Stimulated activated CD8-positive, alpha-beta memory T cell treated with anti-CD3 and anti-CD28 coated beads, Interleukin-7, amount 100 ng/mL, for 48 hours (primary cell): ENCODE measurements at places on chromosomes 5 and 9.

DNA sequence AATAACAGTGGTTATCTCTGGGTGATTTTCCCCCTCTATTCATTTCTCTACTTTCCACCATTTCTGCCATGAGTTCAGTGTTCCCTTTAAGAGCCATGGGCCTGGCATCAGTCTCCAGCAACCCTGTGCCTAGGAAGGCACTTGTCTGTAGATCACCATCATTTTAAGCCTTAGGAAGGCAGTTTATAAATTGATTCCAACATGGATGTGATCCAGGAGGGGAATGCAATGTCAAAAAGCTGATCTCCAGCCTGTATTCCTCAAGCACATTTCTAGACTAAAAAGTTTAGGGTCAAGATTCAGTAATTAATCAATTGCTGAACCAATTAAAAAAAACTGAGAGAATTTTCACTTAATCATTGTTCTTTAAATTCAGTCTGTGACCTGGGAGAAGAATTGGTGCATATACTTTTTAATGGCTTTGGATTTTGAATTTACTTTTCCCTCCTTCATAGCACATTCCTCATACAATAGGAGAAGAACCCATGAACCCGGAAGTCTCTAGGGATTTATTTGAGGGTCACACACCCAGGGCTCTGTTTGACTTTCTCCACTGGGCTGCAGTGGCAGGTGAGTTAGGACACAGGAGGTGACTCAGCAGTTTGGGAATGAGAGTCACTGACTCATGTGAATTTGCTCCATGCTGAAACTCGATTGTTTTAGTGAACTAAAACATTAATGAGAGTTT lies 6.1 kb upstream of the ERMP1 start:
- DNase-seq: no peak

GRCh38 chr9:114899461-114899860 lies 30.9 kb downstream of the TNFSF8 start:
- DNase-seq: no peak

DNA sequence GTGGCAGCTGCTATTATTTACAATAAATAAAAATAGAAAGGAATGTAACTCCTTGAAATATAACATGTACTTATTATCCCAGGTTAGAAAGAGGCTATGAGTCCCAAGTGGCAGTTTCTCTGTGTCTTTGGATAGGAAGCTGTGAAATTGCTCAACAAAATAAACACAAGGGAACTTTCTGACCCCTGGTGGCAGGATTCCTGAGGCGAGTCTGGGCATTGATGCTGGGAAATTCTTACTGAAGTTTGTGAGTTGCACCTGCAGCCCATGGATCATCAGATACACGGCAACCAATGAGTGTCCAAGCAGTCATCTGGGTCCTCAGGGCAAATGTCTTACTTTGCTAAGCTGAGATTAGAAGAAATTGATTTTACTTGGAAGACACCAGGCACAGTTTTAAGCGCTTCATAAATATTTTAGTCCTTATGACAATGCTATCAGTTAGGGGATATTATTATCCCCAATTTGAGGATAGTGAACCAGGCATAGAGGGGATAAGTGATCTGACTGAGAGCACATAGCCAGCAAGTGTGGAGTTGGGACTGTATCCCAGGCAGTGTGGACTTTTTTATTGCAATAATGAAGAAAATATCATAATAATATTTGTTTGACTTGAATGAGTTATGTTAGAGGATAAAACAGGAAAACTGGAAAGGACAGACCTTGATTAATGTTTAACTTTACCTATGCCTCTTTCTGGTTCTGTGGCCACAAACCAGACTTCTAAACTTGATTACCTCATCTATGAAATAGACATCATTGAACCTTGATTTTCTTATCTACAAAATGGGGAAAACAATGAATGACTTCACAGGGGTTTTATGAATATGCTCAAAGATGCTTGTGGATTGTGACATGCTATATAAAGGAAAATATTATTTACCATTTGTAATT lies 265.5 kb upstream of the ADAMTSL1 start:
- no peak for DNase-seq

- no peak for DNase-seq
Measured at GRCh38 chr5:52987711-52988331, 1.3 kb upstream of the ITGA2 start.
